ENCODE measurements at places on chromosomes 2 and 18.
A peak's percentile ranks its signal among the peaks of the same experiment; 100 is the strongest.

DNA sequence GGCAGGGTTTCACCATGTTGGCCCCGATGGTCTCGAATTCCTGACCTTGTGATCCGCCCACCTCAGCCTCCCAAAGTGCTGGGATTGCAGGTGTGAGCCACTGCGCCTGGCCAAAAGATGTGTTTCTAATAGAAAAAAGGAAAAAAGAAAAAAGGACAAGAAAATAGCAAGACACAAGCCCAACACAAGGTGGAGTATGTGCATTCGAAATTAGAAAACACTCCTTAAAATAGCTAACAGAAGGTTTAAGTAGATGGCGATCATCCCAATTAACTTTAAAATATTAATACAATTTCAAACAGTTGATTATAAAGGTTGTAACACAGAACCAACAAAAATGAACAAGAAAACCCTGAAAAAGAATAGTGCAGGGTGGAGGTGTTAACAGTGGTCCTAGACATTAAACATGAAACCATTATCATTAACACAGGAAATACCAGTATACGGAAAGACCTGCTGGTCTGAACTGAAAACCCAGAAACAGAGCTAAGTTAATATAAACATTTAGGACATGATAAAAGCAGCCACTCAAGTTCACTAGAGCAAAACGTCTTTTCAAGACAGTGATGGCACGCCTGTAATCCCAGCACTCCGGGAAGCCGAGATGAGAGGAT is 57.9 kb downstream of the HDLBP start:
- DNase-seq = peak; percentile 28

GRCh38 chr2:54940723-54941122 is 109.5 kb downstream of the RTN4 start:
- DNase-seq = no peak

DNA sequence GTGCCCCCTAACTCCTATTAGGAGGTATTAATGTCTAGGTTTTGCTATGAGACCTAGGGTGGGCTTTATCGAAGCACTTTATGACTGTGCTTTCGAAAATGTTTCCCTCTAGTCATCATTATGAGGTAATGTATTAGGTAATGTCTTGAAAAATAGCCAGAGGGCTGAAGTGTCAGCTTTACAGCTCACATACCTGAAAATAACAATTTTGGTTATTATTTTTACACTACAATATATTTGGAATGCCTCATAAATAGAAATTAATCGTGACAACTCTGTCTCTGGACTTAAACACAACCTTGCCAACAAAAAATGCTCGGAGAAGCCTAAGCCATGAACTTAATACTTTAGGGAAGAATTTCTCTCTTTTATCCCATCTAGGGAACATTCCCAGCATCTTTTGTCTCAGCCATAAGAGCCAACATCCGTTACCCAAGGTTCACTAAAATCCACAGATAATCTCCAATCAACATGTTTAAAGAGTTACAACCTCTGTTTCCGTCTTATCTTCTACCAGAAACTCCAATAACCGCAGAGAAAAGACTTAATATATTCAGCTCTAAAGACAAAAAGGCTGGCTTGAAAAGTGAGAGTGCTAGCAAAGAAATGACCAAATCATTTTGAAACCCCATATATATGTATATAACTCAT is 130.9 kb upstream of the RND3 start:
- no peak for DNase-seq

DNA sequence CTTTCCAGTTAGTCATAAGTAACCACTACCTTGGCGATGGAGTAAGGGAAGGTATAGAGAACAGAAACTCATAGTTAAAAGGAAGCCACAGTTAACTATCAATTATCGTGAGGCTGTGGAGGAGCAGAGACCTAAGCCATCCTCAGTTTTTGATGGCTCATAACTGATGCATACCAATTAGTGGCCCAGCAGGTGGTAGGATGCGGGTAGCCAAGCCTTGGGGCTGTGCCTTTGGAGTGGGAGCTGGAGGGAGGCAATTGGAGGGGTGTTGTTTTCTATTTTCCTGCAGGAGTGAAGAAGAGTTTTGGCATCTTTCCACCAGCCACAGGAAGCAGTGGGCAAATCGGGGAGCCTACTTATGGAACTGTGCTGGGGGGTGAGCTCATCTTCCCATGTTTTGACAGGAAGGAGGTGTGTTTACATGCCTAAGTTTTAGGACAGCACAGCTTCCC is 194.8 kb downstream of the TPGS2 start:
- DNase-seq = no peak

- DNase-seq = peak; percentile 89
These were observed at the start of gene ZEB2 for GRCh38 chr2:144519934-144520731. ZEB2 (minus strand) TSS chr2:144520119; CDS start chr2:144517350, 2,769 bp downstream.

GRCh38 chr2:202267495-202267894 is 1.9 kb downstream of the NOP58 start:
- no peak for DNase-seq

- no peak for DNase-seq
These were observed 70.2 kb upstream of the RAPH1 start for GRCh38 chr2:203605302-203605701.

GRCh38 chr2:33598561-33599174 is 431 bp downstream of the FAM98A start:
- peak; percentile 16 for DNase-seq

DNA sequence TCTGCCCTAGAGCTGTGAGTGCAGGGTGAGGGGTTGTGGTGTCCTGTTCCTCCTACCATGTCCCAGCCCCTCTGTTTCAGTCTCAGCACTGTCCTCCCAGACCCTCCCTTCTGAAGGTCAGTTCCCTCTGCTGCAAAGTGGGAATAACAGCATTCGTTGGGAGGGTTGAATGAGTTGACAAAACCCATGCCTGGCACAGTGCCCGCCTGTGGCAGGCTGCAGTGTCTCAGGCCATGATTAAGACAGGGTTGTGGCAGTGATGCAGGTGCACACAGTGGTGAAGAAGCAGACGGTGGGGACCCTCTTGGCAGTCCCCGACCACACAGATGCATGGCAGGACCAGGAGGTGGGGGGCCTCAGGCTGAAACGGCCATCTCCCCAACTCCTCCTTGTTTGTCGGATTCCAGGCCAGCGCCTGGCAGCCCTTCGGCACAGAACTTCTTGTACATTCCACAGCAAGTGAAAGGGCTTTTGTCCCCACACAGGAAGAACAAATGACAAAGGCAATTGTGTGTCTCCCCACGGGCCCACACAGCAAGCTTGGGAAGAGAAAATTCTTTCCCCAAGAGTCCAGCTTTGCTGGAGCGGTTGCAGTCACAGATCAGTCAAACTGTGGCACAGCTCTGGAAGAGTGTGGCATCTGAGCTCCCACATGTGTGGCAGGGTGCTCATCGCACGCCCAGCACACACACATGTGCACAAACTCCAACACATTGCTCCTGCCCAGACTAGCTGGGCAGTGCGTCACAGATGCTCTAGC is 92.0 kb upstream of the MSH2 start:
- DNase-seq = no peak

DNA sequence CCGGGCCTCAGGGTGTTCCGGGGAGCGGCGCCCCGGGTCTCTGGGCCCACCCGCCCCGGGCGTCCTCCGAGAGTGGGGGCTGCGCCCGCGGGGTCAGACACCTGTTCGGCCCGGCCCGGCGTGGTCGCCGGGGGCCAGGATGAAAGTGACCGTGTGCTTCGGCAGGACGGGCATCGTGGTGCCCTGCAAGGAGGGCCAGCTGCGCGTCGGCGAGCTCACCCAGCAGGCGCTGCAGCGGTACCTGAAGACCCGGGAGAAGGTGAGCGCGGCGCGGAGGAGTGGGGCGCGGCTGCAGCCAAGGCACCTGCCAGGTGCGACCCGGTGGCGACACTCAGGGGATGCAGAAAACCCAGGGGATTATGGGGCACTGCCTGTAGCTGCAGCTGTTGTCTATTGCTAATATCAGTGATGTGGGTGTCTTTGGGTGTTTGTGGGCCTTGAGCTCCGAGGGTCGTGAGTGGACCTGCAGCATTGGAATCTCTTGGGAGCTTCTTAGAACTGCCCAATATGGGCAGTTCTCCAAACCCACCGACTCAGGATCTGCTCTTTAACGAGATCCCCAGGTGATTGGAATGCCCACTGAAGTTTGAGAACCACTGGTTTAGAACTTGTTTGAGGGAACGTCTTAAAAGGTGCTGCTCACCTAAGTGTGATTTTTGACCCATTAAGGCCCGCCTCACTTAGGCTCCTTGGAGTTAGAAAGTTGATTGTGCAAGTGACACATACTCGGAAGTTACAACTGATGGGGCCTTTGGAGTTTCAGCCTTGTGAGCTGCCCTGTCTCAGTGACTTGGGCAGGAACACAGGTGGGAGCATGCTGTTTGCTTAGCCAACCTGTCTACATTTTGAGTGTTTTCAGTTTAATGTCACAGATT is 823 bp downstream of the PARD3B start:
- no peak for DNase-seq

GRCh38 chr2:73979021-73979420 is 5.7 kb upstream of the TET3 start:
- no peak for DNase-seq

DNA sequence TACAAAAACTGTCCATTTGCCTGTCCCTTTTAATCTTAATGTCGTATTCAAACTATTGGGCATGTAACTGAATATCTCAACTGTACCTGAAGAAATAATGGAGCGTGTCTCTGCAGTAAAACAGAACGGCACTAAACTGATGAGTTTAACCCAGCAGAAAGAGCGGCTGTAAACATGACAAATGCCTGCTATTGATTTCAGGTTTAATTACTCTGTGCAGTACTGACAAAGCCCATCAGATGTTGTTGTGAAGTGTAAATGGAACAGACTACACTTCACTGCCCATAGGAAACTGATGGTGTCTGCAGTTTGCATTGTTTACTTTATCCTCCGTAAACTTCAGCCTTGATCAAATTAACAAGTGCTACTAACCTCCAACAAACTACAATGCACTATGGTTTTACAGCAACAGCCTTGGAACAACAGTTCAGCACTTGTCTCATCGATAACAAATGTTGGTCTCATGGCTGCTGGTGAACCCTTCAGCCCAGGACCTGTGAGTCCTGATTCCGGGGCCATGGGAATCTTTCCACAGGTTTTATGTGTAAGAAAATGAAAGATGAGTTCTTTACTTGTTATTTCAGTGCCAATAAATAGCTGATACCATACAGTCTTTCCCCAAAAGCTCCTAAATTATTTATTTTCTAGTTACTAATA is 316.5 kb downstream of the CCDC178 start:
- no peak for DNase-seq

GRCh38 chr2:28610583-28611201 is 114.8 kb downstream of the PLB1 start:
- DNase-seq = peak; percentile 75

DNA sequence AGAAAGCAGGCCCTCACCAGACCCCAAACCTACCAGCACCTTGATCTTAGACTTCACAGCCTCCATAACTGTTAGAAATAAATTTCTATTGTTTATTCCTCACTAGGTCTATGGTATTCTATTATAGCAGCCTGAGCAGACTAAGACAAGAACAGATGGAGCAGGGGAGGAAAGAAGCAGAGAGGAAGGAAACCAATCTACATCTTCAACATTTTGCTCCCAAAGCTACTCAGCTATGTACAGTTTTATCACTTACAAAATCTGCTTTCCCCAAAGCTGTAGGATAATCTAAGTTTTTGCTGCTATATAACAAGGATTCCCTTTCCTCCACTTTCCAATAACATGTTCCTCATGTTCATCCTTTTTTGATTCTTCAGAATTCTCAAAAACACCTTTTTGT is 274.4 kb upstream of the CHAC2 start:
- DNase-seq = no peak

DNA sequence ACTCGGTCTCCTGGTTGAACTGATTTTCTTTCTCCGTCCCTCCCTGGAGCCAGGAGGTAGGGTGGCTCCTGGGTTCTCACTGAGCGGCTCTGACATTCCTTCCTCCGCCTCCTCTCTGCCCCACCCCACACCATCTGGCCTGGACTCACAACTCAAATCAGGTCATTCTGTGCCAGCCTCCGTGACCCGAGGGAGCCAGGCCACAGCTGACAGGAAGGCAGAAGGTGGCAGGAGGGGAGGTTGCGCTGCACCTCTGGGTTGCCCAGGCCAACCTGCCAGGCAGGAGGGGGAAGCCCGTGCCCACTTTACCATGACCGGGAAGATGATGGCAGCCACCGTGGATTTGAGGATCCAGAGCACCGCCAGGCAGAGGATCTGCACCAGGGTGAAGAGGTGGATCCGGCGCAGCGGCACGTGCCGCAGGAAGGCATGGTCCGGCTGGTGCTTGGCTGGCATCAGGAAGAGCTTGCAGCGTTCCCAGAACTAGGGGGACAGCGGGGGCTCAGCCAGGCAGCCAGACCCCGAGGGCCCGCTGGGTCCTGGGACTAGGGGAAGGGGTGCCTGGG is 28.3 kb downstream of the MTHFD2 start:
- DNase-seq = no peak

DNA sequence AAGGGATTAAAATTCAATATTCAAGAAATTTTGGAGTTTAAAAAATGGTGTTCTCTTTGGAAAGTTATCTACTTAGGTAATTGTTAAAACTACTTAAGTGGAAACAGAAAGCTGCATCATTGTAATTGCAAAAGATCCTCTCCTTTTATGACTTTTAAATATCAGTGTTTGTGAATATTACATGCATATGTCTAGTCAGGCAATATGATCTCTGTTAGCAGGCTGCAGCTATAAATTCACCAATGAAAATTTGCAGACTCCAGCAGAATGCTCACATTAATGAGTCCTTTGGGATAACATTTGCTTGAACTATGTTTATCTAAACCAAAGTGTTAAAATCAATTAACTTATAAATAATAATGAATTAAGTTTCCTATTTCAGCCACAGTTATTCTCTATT is 59.2 kb upstream of the CSRNP3 start:
- no peak for DNase-seq

DNA sequence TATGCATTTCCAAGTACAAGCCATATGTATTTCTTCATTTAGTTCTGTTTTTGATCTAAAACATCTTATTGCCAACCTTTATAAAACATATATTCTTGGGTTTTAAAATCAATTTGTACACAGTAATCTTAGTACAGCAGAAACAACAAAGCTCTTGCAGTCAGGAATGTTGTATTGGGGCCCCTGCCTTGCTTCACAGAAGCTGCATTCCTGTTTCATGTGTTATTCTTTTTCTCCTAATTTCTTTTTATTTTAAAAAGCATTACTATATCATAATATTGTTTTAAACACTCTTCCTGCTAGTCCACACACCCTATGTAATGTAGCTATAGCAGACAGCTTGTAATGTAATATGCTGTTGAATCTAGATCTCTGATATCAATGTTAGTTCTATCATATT is 24.0 kb downstream of the SERPINB7 start:
- no peak for DNase-seq

GRCh38 chr2:216754336-216754735 is 59.0 kb upstream of the IGFBP5 start:
- no peak for DNase-seq

- no peak for DNase-seq
These were observed 24.0 kb downstream of the SPATS2L start for GRCh38 chr2:200330351-200331060.

DNA sequence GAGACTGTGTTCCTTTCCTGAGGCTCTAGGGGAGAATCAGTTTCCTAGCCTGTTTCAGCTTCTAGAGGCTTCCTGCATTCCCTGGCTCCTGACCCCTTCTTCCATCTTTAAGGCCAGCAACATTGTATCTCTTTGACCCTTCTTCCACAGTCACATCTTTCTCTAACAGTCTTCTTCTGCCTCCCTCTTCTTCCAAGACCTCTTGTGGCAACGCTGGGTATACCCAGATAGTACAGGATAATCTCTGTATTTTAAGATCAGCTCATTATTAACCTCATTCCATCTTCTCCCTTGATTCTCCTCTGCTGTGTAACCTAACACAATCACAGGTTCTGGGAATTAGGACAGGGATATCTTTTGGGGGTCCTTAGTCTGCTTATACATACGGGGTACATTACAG is 8.9 kb upstream of the MYL12A start:
- DNase-seq = no peak
